Lower lobe of right lung (tissue), 2 donors: ENCODE measurements at places on chromosomes 3 and 15. TPM values are rescaled to one million over a fixed set of nuclear protein-coding genes. Genes with fewer than 3 reads are reported as not detected.

DNA sequence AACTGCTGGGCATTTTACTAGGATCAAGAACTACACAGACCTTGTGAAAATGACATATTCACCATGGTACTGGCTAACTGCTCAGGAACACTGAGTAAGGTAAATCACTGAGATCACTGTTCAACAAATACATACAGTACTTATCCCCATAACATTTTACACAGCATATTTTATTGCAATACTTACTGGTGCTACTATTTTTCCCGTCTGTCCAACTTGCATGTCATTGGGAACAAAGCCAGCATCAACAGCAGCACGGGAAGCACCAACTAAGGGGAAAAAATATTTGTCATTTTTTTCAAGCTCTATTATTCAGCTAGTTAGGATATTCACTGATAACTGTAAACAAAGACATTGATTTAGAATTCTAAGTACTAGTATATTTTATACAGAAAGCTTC, 37.0 kb downstream of the ETFA start:
- H3K4me1 ChIP-seq, result no peaks in the 10 kb centered on the region
- no peak for DNase-seq
- no peak overlapping the region for H3K4me3 ChIP-seq
- H3K27me3 ChIP-seq, result no peaks in the 10 kb centered on the region

- no peak for DNase-seq
- no peaks in the 10 kb centered on the region for H3K27me3 ChIP-seq
- no peak overlapping the region for H3K4me3 ChIP-seq
Measured at GRCh38 chr15:90074916-90075315, 27.4 kb downstream of the IDH2 start.

DNA sequence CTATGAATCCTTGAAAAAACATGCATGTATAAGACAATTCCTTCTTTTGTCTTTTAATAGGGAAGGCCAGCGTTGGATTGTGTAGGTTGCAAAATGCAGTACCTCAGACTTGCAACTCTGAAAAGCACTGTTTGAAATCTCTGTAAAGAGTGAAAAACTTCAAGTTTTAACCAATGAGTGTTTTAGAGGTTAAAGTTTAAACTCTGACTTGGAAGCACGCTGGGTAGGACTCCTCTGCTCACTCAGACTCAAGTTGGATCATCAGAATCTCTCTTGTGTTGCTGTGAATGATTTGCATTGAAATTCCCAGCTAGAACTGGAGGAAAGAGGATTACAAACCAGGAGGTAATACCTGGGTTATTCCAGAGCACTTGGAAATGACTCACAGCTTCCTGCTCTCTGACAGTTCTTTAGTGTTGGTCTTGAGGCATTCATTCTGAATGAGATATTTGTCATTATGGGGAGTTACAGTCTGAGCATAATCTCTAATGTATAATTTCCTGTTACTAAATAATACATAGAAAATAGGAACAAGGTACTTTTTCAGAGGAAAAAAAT, 49.1 kb downstream of the PLS1 start:
- no peaks in the 10 kb centered on the region for H3K4me1 ChIP-seq
- DNase-seq, result no peak
- H3K27me3 ChIP-seq, result no peaks in the 10 kb centered on the region

DNA sequence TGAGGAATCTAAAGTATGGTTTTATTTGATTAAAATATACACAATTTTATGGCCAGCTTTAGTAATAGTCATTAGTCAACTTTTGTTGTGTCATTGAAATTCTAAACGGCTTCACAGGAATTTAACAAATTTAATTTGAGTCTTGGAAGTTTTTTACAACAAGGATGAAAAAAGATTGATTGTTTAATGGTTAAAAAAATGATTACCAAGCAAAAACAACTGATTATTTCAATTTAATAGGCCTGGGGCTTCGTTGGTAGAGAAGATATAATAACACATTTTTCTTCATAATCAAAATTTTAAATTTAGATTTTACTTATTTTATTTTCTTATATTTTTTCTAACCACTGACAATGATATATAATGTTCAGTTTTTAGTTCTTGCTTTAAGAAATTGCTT, 4.4 kb downstream of the MME start:
- peaks cover 12% of the 10 kb centered on the region for H3K27me3 ChIP-seq
- H3K4me3 ChIP-seq, result no peak overlapping the region
- peaks cover 7% of the 10 kb centered on the region for H3K4me1 ChIP-seq
- no peaks in the 10 kb centered on the region for H3K36me3 ChIP-seq

- H3K36me3 ChIP-seq, result no peaks in the 10 kb centered on the region
- no peak for DNase-seq
- H3K27me3 ChIP-seq, result no peaks in the 10 kb centered on the region
- peak overlapping the region; percentile 74 for H3K27ac ChIP-seq
- peaks cover 28% of the 10 kb centered on the region for H3K4me1 ChIP-seq
- H3K4me3 ChIP-seq, result peak overlapping the region; percentile 90
Measured at GRCh38 chr15:39783244-39783820, 691 bp upstream of the FSIP1 start.

- DNase-seq, result no peak
- H3K4me3 ChIP-seq, result no peak overlapping the region
- no peak overlapping the region for H3K27ac ChIP-seq
- no peaks in the 10 kb centered on the region for H3K27me3 ChIP-seq
- H3K4me1 ChIP-seq, result peaks cover 28% of the 10 kb centered on the region
Measured at GRCh38 chr3:57949344-57949743, 58.9 kb upstream of the FLNB start.

DNA sequence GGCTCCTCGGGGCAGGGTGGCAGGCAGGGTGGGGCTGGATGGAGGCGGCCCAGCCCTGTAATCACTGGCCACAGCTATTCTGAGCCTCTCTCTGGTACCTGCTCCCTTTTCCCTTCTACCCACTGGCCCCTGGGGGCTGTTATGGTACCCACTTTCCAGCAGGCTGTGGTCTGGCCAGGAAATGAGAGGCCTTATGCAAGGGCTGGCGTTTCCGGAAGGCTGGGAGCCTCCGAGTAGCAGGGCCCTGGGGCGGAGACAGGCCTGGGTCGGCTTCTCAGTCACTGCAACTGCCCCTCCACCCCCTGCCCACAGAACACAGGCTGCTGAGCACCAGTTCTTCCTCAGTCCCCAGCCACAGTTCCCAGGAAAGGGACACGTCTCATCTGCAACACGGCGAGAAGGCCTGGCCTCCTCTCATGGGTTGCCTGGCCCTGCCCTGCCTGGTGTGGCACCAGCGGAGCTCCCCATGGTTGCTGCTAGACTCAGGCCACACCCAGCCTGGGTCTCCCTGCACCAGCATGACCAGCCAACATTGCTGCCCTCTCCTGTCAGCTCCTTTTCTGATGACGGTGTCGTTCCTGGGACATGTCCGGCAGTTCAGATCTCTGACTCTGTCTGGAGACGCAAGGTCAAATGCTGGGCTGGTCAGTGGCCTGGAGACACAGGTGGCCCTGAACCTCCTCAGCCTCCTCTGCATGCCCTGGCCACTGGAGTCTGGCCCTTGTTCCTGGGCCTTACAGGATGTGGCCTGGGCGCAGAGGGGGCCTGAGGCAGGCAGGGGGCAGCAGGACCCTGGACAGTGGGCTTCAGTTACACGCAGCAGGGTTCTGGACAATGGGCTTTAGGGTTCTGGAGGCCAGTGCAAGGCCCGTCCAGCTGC, 6.5 kb downstream of the CHST13 start:
- peak; percentile 80 for DNase-seq
- no peak overlapping the region for H3K4me3 ChIP-seq
- H3K27ac ChIP-seq, result peak overlapping the region; percentile 68
- H3K36me3 ChIP-seq, result no peaks in the 10 kb centered on the region
- H3K4me1 ChIP-seq, result no peaks in the 10 kb centered on the region
- no peaks in the 10 kb centered on the region for H3K27me3 ChIP-seq

GRCh38 chr3:110181226-110181625, 843.9 kb upstream of the DPPA4 start:
- no peaks in the 10 kb centered on the region for H3K4me1 ChIP-seq
- no peak overlapping the region for H3K4me3 ChIP-seq
- H3K27me3 ChIP-seq, result no peaks in the 10 kb centered on the region
- no peak for DNase-seq
- H3K36me3 ChIP-seq, result no peaks in the 10 kb centered on the region

DNA sequence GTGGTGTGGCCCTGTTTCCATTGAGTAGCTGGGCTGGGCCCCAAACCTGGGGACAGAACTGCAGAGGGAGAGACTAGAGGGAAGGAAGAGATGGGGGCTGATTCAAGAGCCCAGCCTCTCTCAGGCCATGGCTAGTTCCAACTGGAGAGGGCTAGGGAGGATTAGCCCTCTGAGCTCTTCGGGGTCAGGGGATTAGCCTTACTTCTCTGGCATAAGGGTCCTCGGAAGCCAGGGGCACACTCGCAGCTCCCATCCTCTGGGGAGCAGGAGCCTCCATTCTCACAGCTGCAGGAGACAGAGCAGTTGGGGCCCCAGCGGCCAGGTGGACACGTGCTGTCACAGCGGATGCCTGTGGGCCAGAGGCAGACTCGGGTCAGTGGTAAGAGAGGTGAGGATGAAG, 53.3 kb downstream of the RAB11A start:
- DNase-seq, result no peak
- H3K4me3 ChIP-seq, result no peak overlapping the region
- H3K27me3 ChIP-seq, result no peaks in the 10 kb centered on the region
- no peak overlapping the region for H3K27ac ChIP-seq

DNA sequence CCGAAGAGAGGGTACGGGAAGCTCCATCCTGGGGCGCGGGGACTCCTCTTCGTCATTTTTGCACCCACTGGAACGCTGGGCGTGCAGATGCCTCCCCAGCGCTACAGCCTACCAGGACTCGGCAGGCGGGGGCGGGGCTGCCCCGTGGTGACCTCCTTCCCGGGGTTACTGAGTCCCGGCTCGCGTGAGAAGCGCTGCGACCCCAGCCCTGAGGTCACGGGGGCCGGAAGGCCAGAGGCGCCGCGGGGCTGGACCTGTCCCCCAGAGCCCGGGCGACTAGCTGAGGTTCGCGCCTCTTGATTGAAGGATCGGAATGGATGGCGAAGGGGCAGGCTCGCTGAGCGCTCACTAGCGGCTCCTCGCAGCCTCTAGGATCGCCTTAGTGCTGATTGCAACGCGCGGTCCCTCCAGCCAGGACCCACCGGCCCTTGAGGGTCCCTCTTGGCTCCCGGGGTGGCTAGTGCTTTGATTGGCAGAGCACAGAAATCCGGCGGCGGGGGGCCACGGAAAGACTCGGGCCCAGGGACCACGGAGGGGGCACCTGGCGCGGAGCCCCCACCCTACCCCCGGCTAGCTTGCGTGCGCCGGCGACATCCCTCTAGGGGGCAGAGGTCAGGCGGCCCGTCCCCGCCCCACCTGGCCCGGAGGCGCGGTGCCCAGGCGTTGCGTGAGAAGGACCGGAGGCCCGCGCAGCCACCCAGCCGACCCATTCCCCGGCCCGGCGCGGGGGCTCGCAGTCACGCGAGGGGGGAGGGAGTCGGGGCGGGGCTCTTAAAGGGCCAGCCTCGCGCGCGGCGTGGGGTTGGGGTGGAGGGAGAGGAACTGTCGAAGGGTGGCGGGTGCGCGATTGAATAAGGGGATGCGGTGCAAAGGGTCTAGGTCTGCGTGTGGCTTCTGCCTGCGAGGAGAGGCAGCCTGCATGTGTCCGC, 781 bp upstream of the CYP1A1 start:
- H3K4me1 ChIP-seq, result peaks cover 17% of the 10 kb centered on the region
- no peaks in the 10 kb centered on the region for H3K36me3 ChIP-seq
- H3K4me3 ChIP-seq, result peak overlapping the region; percentile 75
- peaks cover 10% of the 10 kb centered on the region for H3K27me3 ChIP-seq
- peak; percentile 74 for DNase-seq

DNA sequence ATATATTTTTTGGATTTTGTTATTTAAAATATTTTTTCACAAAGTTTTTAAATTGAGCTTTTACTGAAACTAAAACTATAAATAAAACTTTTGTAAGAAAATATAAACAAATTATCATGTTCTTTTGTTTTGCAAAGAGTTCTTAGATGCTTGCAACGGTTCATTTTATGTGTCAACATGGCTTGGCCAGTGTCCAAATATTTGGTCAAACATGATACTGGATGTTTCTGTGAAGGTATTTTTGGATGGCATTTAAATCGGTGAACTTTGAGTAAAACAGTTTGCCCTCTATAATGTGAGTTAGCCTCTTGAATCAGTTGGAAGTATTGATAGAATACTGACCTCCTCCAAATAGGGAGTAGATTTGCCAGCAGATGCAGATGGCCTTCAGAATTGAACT, 612.6 kb upstream of the NECTIN3 start:
- H3K27ac ChIP-seq, result no peak overlapping the region
- no peak overlapping the region for H3K4me3 ChIP-seq
- H3K27me3 ChIP-seq, result no peaks in the 10 kb centered on the region
- H3K4me1 ChIP-seq, result no peaks in the 10 kb centered on the region
- DNase-seq, result no peak

GRCh38 chr3:159828542-159828943, 160.1 kb upstream of the IL12A start:
- H3K4me3 ChIP-seq, result no peak overlapping the region
- H3K4me1 ChIP-seq, result peaks cover 33% of the 10 kb centered on the region
- DNase-seq, result no peak
- H3K27ac ChIP-seq, result no peak overlapping the region

DNA sequence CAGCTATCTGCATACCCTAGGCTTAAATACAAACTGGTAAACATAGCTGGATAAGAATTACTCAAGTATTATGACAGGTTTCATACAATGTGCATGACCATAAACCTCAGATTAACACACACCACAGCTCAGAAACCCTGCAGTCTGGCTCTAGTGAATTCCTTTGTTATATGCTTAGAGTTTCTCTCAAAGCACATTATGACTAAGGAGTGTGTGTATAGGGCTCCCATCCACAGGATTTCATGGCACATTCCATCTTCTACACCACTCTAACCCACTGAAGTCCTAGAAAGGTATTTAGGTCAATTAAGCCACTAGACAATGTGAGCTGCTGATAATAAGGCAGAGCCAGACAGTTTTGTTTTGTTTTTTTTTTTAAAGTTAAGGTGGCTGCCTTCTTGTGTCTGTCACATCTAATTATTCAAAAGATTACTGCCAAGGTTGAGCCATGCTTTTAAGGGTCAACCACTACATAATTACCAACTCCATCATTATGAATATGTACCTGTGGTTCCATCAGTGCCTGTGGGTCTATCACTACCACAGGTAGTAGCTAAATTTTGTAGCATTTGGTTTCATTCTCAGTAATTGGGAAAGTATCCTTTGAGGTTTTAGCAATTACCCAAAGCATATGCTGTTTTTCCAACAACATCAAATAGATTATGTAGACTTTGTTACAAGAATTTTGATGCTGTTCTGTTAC, 107.0 kb downstream of the ALCAM start:
- H3K4me1 ChIP-seq, result no peaks in the 10 kb centered on the region
- DNase-seq, result no peak
- H3K4me3 ChIP-seq, result no peak overlapping the region
- H3K27me3 ChIP-seq, result no peaks in the 10 kb centered on the region
- no peak overlapping the region for H3K27ac ChIP-seq
- H3K36me3 ChIP-seq, result no peaks in the 10 kb centered on the region

- no peak overlapping the region for H3K4me3 ChIP-seq
- H3K27me3 ChIP-seq, result no peaks in the 10 kb centered on the region
- no peaks in the 10 kb centered on the region for H3K36me3 ChIP-seq
- no peak overlapping the region for H3K27ac ChIP-seq
- no peaks in the 10 kb centered on the region for H3K4me1 ChIP-seq
Measured at GRCh38 chr3:2888592-2888991, 221.6 kb downstream of the IL5RA start.

- no peak overlapping the region for H3K27ac ChIP-seq
- H3K27me3 ChIP-seq, result no peaks in the 10 kb centered on the region
- H3K4me1 ChIP-seq, result peaks cover 17% of the 10 kb centered on the region
- no peak overlapping the region for H3K4me3 ChIP-seq
Measured at GRCh38 chr15:67248011-67248505, 6.4 kb downstream of the AAGAB start.

Gene CFAP100
- 21.5 TPM for total RNA-seq

Gene ARGFX
- not detected for total RNA-seq

Gene WDR49
- 13.9 TPM for total RNA-seq

Gene ANKUB1
- total RNA-seq, result 3.1 TPM

Gene CHRNA7
- total RNA-seq, result 0.92 TPM

Gene BLM
- 2.0 TPM for total RNA-seq

Gene MYRIP
- 1.8 TPM for total RNA-seq

Gene TMC3
- not detected for total RNA-seq

Gene RPL4
- 1,655 TPM for total RNA-seq

Gene ISL2
- 0.38 TPM for total RNA-seq
